Liver (tissue), 10 donors: ENCODE measurements at places on chromosomes 1 and 21. TPM values are rescaled to one million over a fixed set of nuclear protein-coding genes. Genes with fewer than 3 reads are reported as not detected.
A peak's percentile ranks its signal among the peaks of the same experiment; 100 is the strongest.

- no peak for DNase-seq
- H3K27ac ChIP-seq = no peak overlapping the region
- H3K27me3 ChIP-seq = no peaks in the 10 kb centered on the region
- H3K4me1 ChIP-seq = peaks cover 3% of the 10 kb centered on the region
- no peak overlapping the region for H3K4me3 ChIP-seq
Observed at GRCh38 chr21:37711286-37711829, 204.9 kb downstream of the KCNJ6 start.

GRCh38 chr1:167936930-167937708 is at the start of gene MPC2:
TSS of gene MPC2 (minus strand) at chr1:167937072. CDS start at chr1:167935841, 1,231 bp downstream.
- H3K4me1 ChIP-seq = peaks cover 8% of the 10 kb centered on the region
- no peaks in the 10 kb centered on the region for H3K36me3 ChIP-seq
- peak within 1 kb of the TSS; percentile 99 for H3K27ac ChIP-seq
- peak within 1 kb of the TSS; percentile 85 for H3K4me3 ChIP-seq
- DNase-seq = peak; percentile 82

DNA sequence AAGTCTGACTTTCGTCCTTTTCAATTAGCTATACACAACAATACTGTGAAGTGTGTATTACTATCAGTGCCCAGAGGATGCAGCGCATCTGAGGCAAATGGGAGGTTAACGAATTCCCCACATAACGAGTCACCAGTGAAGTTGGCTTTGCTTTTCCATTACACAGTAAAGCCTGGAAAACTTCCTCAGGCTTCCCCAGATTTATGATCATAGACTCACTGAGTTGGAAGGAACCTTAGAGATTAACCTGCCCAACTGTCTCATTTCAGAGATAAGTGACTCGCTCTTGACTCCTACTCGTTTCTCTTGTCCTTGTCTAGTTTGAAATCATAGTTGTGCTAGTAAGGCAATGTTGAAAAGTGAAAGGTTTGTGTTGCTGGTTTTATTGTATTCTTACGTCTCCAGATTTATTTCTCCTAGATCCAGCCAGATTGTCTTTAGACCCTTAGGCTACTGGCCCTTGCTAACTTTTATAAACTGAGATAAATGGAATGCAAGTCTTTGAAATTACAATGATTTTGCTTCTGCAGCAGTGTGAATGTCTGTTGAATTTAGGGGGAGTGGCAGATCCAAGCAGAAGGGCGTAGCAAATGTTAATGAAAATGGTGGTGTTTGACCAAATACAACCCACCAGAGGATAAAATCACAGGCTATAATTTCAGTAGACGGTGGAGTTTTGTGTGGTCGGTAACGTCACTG is 17.3 kb downstream of the S1PR1 start:
- no peak for DNase-seq
- H3K27ac ChIP-seq = no peak overlapping the region
- H3K4me1 ChIP-seq = peaks cover 20% of the 10 kb centered on the region
- H3K27me3 ChIP-seq = no peaks in the 10 kb centered on the region
- H3K36me3 ChIP-seq = no peaks in the 10 kb centered on the region

DNA sequence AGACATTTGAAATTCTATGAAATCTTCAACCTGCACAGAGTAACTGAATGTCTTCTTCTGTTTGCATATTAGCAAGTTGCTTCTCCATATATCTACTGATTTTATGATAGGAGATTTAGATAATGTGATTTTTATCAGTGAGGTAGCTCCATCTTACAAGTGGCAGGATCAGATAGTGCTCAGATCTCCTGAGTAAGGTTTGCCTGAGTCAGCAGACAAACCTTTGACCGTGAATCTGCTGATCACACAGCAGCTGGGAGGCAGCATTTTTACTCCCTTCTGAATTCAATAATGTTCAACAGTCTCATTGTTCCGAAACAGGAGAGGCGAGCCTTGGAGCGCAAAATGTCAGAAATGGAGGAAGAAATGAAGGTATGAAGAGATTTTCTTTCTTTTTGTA is 141.4 kb downstream of the SYT2 start:
- DNase-seq = no peak
- H3K27me3 ChIP-seq = no peaks in the 10 kb centered on the region
- no peaks in the 10 kb centered on the region for H3K4me1 ChIP-seq
- H3K4me3 ChIP-seq = no peak overlapping the region
- H3K27ac ChIP-seq = no peak overlapping the region
- peaks cover 16% of the 10 kb centered on the region for H3K36me3 ChIP-seq

GRCh38 chr21:32496568-32496967 is 84.1 kb downstream of the EVA1C start:
- DNase-seq = no peak
- H3K36me3 ChIP-seq = no peaks in the 10 kb centered on the region
- no peak overlapping the region for H3K4me3 ChIP-seq
- H3K27me3 ChIP-seq = no peaks in the 10 kb centered on the region
- no peaks in the 10 kb centered on the region for H3K4me1 ChIP-seq
- no peak overlapping the region for H3K27ac ChIP-seq

- H3K4me3 ChIP-seq = no peak overlapping the region
- peaks cover 2% of the 10 kb centered on the region for H3K36me3 ChIP-seq
- H3K4me1 ChIP-seq = peaks cover 5% of the 10 kb centered on the region
- no peak overlapping the region for H3K27ac ChIP-seq
- no peak for DNase-seq
- no peaks in the 10 kb centered on the region for H3K27me3 ChIP-seq
Observed at GRCh38 chr21:36471254-36471723, 8.6 kb downstream of the CLDN14 start.

- H3K4me3 ChIP-seq = no peak overlapping the region
- no peak for DNase-seq
- H3K27ac ChIP-seq = no peak overlapping the region
- H3K27me3 ChIP-seq = no peaks in the 10 kb centered on the region
- no peaks in the 10 kb centered on the region for H3K4me1 ChIP-seq
Observed at GRCh38 chr1:241590719-241591118, 49.5 kb downstream of the CHML start.

- H3K36me3 ChIP-seq = no peaks in the 10 kb centered on the region
- H3K4me3 ChIP-seq = no peak overlapping the region
- H3K27ac ChIP-seq = peak overlapping the region; percentile 88
- DNase-seq = no peak
Observed at GRCh38 chr1:220877377-220878095, 1.7 kb upstream of the HLX start.

DNA sequence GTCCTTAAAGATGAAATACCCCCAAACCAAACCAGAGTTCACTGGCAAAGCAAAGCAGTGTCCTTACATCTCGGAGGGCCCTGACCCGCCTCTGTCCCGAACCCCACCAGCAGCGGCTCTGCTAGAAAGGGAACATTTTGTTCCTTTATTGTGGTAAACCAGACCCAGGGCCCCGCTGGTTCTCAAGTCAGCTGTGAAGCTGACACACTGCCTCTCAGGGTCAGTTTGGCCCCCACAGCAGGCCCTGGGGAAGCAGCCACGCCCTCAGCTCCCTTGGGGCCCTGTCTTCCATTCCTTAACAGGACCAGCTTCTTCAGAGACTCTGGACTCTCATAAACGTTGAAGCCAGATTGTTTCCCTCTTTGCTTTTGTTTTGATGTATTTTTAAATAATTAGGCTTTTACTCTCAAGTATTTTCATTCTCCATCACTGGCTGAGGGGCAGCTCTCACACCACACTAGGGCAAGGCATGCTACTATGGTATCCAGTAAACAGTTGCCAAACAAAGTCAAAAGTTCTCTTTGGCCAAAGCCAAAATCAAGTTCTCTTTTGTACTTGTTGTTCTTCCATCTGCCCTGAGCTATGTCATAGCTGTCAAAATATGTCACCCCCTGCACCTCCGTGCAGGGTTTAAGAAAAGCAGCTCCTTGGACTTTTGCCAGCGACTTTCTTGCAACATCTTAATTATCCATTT is 61.1 kb upstream of the ANGPTL1 start:
- H3K27me3 ChIP-seq = no peaks in the 10 kb centered on the region
- H3K36me3 ChIP-seq = no peaks in the 10 kb centered on the region
- no peak overlapping the region for H3K4me3 ChIP-seq
- no peak overlapping the region for H3K27ac ChIP-seq
- H3K4me1 ChIP-seq = no peaks in the 10 kb centered on the region
- no peak for DNase-seq

The HSPB7 gene
- 0.28 TPM for polyA plus RNA-seq
